Ammon's horn (tissue), 1 donor: ENCODE measurements at places on chromosomes 7 and 10.
A peak's percentile ranks its signal among the peaks of the same experiment; 100 is the strongest.

DNA sequence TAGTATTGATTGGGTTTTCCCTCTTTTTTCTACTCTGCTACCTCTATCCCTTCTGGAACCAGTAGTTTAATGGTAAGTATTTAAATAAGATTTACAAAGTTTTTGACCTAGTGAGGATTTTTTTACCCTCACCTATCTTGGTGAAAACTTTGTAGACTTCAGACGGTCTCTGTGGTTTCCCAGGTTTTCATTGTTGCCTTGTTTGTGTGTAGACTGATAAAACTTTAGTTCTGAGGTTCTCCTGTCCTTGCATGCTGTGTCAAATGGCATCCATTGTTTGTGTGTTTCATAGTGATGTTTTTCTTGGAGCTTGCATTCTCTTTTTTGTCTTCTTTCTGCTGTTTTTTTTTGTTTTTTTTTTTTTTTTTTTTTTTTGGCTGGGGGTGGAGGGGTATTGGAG lies 22.6 kb downstream of the ZNRF2 start:
- DNase-seq = no peak

GRCh38 chr10:86256690-86257315 lies 109.8 kb downstream of the GRID1 start:
- no peak for DNase-seq

DNA sequence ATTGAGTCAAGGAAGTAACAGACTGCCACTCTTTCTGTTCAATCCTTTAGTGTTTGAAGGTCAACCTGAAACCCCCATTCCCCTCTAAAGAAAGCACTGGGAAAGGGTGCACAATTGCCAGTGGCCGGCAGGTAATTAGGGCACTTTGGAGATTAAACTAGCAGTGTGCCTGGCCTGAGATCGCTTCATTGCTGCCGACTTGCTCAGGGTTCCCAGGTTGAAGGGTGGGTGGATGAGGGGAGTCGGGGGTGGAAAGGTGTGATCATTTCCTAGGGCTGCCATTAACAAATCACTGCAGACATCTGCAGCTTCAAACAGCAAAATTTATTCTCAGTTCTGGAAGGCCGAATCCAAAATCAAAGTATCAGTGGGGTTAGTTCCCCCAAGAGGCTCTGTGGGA lies 16.3 kb upstream of the BTBD16 start:
- no peak for DNase-seq

- peak; percentile 43 for DNase-seq
These were observed 141.6 kb downstream of the PKD1L1 start for GRCh38 chr7:47806701-47807103.

GRCh38 chr10:44924261-44925040 lies 13.3 kb downstream of the TMEM72 start:
- DNase-seq = no peak

GRCh38 chr10:118045837-118046394 lies 825 bp downstream of the RAB11FIP2 start:
- peak; percentile 56 for DNase-seq

GRCh38 chr10:42975558-42976340 lies 101.1 kb upstream of the RET start:
- DNase-seq = no peak

DNA sequence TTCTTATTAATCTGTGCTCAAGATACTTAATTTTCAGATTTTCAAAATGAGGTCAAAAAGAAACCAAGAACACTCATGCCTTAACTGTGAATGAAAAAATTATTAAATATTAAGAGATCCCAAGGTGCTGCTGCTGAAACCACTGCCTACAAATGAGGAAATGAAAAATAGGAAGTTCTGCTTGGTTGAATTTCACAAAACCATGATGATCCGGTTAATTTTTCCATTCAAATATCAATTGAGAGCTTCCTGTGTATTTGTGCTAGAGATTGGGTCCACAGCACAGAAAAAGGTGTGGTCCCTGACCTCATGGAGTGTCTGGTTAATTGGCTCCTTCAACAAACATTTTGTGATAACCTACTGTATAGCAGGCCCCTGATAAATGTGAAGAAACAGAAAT lies 132.7 kb upstream of the YAE1 start:
- DNase-seq = no peak

GRCh38 chr10:108736111-108736510 lies 1187.2 kb downstream of the XPNPEP1 start:
- no peak for DNase-seq
